SJSA1 (cell line): ENCODE measurements at places on chromosomes 12 and 14. TPM values are rescaled to one million over a fixed set of nuclear protein-coding genes. Genes with fewer than 3 reads are reported as not detected.

B3GNT4 gene
- total RNA-seq = not detected in 2 replicates

DNA sequence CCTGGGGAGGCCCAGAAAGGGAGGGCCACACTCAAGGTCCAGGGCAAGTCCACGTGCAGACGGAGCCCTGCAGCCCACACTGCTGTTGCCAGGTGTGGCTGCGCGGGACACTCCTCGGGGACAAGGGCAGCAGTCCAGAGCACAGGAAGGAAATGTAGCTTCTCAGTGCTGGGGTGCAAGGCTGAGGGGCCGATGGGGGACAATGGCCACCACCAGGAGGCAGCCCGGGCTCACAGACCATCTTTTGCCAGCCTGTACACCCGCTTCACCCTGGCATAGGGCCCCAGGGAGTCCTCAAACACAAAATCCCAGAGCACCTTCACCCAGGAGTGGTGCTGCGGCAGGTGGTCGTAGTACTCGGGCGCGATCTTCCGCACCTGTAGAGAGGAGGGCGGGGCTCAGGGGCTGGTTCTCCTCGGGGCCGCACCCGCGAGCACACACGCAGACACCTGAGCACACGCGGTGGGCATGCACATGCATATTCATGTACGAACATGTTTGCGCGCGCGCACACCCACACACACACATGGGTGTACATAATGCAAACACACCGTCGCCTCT is 12.8 kb downstream of the DEGS2 start:
- DNase-seq = no peak

C12orf50 gene
- total RNA-seq = not detected in 2 replicates

DNA sequence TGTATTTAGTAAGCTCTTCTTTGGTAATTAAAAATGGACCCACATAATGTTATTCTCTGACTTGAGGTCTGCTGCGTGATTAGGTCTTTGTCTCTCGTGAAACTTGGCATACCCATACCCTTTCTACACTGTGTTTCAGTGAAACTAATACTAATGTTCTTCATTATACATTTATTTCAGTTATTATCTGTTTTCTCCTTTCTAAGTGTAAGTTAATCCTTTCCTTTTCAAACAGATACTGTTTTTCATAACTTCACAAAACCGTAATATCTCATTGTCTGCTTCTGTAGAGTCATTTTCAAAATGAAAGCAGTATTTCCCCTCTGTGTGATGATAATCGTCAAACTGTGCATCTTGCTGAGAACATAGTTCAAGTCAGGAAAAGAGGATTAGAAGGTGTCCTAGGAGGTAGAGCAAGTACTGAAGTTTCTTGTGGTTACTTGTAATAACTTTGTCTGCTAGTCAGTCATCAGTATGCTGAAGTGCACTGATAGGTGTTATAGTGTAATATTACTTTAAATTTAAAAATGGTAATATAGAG is 15.9 kb downstream of the PYROXD1 start:
- no peak for DNase-seq

- no peak for DNase-seq
These were observed 264.9 kb downstream of the NOVA1 start for GRCh38 chr14:26332966-26333365.

VRTN gene
- total RNA-seq = not detected in 2 replicates
